ENCODE measurements at places on chromosomes 4 and X. TPM values are rescaled to one million over a fixed set of nuclear protein-coding genes. Genes with fewer than 3 reads are reported as not detected.

DNA sequence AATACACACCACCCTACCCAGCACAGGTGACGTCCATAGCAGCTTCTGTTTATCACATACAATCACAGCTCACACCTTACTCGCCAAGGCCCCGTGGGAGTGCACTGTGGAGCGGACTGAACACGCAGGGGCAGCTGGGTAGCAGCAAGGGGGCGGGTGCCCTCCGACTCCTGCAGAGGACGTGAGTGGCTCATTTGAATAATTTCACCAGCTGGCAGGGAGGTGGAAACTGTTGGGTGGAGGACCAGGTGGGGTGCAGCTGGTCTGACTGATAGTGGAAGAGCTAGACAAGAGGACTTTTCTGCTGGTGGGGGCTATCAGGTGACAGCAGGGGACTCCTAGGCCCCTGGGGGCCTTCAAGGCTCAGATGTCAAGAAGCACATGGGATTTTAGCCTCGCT, 16.3 kb downstream of the MAN2B2 start:
- DNase-seq, result no peak

GRCh38 chr4:10006601-10007435, 14.5 kb downstream of the SLC2A9 start:
- peak; percentile 53 for DNase-seq

SLC16A2 gene
- 0.60 TPM for total RNA-seq

CT45A2 gene
- total RNA-seq, result not detected

KIAA1210 gene
- not detected for total RNA-seq
